Mammary epithelial cell (primary cell): ENCODE measurements at places on chromosomes 2 and 18.

DNA sequence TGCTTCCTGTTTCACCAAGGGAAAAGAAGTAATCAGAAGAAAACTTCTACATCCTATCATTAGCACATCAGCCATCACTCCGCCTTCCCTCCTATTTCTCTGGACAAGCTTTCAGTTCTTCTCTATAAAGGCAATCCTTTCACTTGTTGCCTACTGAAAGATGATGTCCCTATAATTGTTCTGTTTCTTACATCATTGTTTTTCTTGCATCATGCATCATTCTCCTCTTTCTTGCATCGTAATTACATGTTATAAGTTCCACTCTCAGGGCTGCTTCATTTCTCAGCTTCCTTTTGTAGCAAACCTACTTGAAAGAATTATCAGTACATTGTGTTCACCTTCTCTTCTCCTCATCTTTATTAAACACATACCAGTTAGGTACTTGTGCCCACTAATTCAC is 7.2 kb downstream of the SLC30A6 start:
- no peak for DNase-seq

- DNase-seq = no peak
Measured at GRCh38 chr2:136253288-136254004, 135.5 kb upstream of the CXCR4 start.

DNA sequence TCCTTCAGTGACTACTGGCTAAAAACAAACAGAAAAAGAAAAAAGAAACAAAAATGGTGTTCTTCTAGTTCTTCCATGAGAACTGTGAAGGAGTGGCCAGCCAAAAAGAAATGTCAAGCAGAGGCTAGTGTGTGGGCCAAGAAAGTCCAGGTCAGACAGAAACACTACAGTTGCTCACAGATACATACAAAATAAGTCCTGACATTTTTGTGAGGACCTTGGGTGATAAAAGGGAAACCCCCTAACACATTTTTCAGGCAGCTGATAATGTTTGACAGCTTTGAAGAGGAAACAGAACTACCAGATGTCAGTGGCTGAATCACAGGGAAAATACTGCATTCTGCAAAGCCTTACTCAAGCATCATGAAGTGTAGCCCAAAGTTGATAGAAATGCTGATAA is 28.1 kb downstream of the ARHGAP25 start:
- DNase-seq = no peak

- DNase-seq = no peak
Measured at GRCh38 chr2:121068851-121069250, 216.2 kb downstream of the TFCP2L1 start.

GRCh38 chr2:114550895-114551793 is 108.7 kb downstream of the DPP10 start:
- DNase-seq = peak; percentile 35

GRCh38 chr2:232296776-232297525 is 81.6 kb upstream of the ALPP start:
- DNase-seq = peak; percentile 50

DNA sequence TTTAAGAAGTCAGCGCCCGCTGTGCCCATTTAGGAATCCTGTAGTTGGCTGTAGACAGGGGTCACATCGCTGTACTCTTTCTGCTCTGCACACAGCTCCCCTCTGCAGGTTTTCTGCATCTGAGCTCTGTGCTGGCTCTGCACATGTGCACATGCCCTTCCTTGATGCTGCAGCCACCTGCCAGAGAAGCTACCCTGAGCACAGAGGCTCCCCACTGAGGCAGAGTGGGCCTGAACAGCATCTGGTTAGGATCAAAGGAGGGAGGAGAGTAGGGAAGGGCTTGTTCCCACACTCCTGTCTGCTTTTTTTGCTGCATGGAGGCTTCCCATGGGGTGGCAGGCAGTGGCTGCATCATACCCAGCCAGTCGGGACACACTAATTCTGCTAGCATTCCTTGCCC is 238.9 kb downstream of the FHOD3 start:
- DNase-seq = no peak

DNA sequence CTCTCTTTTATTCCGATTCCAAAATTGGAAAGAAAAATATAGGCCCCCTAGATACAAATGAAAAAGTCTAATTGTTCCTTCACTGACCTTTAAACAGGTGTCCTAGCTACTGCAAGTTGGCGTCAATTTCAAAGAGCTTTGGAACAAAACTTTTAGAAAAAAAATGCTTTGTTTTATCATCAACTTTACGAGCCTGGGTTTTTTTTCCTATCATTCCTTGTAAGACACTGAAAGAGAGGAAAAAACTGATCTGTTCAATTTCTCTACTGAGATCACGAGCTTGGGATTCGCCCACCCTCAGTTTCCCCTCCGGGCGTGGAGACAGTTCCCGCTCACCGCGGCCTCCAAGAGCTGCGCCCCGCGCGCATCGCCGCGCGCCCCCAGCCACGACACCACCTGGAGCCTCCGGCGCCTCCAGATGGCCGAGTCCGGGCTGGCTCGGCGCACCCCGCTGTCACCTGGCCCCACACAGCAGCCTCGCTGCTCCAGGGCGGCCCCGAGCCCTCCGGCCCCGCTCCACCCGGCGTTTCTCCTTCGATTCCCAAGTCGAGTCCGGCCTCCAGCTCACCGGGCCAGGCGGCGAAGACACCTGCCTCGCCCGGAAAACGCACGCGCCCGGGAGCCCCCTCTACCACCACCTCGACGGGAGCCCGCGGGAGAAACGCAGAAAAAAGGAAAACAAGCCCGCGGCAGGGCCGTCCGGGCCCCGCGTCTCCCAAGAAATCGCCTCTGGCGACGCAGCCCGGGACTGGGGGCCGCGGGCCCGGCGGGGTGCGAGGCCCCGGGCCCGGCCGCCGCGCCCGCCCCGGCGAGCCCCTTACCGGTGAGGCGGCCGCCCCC is 656 bp downstream of the TBC1D8 start:
- DNase-seq = no peak

DNA sequence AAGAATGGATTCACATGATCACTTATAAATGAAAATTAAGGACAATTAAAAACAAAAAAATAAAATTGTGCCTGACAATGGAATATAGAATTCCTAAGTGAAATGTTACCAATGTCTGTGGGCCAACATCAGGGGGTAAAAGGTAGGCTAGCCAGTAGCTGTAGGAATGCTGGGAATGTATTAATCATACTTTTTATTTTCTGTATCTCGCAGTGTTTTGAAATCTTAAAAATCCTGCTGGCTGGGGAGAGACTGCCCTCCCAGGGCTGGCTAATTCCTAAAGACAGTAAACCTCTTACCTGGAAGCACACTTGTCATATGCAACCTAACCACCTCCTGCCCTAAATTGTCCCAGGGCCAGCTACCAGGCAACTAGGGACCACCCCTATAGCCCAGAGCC is 69.8 kb downstream of the REV1 start:
- no peak for DNase-seq

DNA sequence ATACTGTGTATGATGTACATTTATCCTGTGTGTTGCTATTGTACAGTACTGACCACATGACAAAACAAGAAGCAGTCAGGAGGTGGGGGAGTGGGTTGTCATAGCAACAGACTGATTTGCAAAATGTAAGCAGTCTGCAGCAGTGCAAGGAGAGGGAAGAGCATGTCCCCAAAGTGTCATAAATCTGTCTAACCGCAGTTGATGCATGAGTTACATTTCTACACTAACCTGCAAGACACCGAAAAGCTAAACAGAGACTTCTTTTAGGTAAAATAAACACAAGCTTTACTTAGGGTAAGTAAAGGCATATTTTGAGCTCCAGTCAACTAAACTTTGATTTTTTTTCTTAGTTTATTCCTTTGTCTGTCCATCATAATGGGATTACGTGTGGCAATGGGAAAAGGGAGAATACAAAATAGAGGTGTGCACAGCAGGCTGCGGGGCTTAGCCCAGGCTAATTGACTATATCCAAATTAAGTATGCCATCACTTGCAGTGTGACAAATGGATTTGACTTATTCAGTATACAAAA is 134.5 kb downstream of the MEIS1 start:
- DNase-seq = no peak

GRCh38 chr2:188114014-188114413 is 177.7 kb upstream of the GULP1 start:
- DNase-seq = peak; percentile 39

DNA sequence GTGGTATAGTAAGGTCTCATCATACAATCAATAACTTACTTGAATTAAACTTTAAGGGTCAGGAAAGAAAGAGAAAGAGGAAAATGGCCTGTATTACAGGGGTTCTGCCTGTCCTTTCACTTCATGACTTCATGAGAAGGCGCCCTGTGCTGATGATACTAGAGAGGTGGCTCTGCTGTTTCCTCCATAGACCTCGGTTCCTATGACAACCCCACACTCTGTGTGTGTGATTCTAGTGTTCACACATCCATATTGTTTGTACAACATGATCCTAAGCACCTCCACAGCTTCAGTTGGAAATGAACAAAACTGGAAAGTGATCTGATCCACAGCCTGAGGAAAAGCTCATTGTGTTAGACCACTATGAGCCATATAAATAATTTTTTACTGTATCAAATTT is 7.0 kb upstream of the REEP1 start:
- DNase-seq = no peak

- no peak for DNase-seq
Measured at GRCh38 chr2:233234264-233234663, 17.2 kb upstream of the ATG16L1 start.

DNA sequence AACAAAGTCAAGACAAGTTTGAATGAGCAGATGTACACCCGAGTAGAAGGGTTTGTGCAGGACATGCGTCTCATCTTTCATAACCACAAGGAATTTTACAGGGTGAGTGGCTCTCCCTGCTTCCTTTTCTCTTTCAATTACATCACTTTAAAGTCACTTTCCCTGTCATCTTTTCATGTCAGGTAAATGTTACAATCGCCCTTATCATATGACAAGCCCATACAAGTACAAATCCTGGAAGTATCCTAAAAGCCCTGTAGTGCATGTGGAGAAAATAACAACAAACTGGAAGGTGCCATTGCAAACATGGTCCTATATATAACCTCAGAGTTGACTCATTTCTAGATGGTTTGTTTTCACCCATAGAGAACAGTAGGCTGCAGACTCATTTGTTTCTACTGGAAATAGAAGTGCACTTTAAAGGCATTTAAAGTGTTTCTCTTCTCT is 126.0 kb downstream of the SP100 start:
- DNase-seq = peak; percentile 65

- no peak for DNase-seq
Measured at GRCh38 chr2:67896076-67896475, 166.7 kb downstream of the C1D start.

GRCh38 chr2:96218508-96219131 is 10.0 kb upstream of the STARD7 start:
- no peak for DNase-seq

- peak; percentile 56 for DNase-seq
Measured at GRCh38 chr18:36095936-36096519, 28.7 kb upstream of the RPRD1A start.
